ENCODE measurements at places on chromosomes 5 and 9. TPM values are rescaled to one million over a fixed set of nuclear protein-coding genes. Genes with fewer than 3 reads are reported as not detected.

Gene CYLC2
- total RNA-seq: not detected

Gene FLT4
- 0.38 TPM for total RNA-seq

Gene CNTNAP3
- 13.5 TPM for total RNA-seq

Gene SPATA31D4
- total RNA-seq: not detected

Gene S1PR3
- 7.2 TPM for total RNA-seq

Gene KIF4B
- not detected for total RNA-seq
